ENCODE measurements at places on chromosomes 7 and 10.

GRCh38 chr10:128059266-128059981 is 66.8 kb downstream of the MKI67 start:
- no peak for DNase-seq

DNA sequence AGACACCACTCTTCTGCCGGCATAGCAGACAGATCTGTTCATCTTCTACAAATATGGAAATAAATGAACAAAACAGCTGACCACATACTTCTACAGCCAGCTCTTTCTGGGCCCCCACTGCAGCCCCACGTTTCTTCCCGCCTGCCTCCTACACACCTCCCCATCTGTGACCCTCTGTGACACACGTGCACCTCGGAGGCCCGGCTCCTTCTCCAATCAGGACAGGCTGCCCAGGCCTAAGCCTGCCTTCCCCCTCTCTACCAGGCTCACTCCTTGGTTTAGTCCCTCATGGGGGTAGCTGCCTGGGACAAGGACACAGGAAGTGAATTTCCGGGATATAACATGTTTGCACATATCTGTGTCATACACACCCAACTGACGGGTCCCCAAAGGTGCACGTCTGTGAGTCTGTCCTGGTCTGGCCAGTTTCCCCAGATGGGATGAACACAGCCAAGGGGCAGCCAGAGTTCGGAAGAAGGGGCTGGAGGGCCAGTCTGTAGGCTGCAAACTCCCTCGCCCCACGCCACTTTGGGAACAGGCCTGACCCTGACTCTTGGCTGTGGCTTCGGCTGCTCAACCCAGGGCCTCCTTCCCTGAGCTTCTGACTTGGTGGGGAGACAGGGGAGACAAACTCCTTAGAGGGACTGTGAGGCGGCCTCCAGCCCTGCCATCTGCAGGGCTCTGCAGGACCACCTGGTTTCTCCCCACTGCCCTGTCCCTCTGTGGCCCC is 30.3 kb downstream of the PITRM1 start:
- DNase-seq, result no peak

DNA sequence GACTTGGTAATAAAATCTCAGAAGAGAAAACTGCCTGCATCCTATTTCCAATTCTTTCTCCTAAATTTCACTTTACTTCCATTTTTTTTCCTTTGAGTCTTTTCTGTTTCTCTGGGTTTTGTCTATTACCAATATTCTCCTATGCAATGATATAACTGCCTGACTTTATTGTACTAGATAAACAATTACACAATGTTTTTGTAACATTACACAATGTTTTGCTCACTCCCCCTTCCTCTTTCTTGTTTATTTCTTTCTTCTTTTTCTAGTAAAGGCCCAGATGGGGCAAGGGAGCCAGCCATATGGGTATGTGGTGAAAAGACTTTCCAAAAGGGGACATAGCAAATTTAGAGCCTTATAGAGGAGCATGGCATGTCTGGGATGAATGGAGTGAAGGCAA is 278.7 kb upstream of the PHYHIPL start:
- no peak for DNase-seq

DNA sequence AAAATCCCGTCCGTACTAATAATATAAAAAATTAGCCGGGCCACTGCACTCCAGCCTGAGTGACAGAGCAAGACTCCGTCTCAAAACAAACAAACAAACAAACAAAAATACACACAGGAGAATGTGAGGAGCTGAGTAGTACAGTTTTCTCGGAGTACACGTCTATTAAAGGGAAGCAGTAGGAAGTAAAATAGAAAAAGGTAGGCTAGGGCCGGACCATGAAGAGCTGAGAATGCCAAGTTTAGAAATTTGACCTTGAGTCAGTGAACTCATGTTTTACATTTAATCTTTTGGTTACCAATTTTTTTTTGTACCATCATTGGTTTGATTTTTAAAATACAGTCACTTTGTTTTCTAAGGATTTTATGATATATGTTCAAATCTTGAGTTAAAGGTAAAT is 64.1 kb downstream of the KAT6B start:
- no peak for DNase-seq

- DNase-seq, result no peak
Measured at GRCh38 chr10:129441372-129442009, 25.6 kb upstream of the MGMT start.

Data from activated CD8-positive, alpha-beta memory T cell treated with anti-CD3 and anti-CD28 coated beads, Interleukin-2, amount 10 ng/mL, durations not matched to agents 7 days and 5 days (primary cell).